ENCODE measurements at places on chromosomes 16 and 17.

- DNase-seq: no peak
Measured at GRCh38 chr17:61064087-61064951, 335.3 kb upstream of the TBX2 start.

DNA sequence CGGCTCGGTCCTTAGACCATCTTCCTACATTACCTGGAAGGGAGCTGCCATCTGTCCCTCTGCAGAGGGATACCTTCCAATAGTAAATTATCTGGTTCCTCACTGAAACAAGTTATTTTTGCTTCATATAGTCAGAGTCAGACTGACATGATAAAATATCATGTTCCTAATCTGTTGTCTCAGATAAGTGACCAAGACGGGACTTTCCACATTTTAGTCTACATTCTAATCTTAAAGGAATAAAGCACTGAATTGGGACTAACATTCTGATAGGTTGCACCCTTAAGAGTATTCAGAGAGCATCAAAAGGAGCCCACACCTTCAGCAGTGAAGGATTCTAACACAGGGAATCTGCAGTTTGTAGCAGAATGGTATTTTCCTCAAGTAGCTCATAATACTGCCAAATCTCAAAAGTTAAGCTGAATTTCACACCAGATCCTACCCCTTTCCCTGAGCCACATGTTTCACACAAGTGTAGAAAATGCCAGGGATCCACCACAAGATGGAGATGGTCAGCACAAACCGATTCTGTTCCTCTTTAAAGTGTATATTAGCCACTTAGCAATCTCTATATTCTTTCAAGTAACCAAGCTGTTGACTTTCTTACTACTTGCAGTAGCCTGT lies 13.4 kb downstream of the GINS2 start:
- DNase-seq: no peak

DNA sequence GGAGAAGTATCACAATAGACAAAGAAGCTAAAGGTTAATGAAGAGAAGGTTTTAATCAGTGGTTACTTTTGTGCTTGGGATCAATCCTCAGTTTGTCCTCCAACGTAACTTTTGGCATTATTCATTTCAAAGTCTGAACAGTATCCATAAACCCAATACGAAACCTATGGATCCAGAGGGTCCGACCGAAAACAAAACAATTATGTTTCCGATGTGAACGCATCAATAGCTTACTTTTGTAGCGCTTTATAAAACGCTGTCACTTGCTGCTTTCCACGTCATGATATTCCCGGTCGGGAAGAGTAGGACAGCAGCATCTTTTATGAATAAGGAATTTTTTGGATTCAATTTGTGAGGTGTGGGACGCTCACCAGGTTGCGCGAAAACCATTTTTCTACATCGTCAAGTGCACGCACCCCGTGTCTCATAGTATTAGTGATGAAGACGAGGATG lies 383.8 kb downstream of the ZFHX3 start:
- DNase-seq: no peak

DNA sequence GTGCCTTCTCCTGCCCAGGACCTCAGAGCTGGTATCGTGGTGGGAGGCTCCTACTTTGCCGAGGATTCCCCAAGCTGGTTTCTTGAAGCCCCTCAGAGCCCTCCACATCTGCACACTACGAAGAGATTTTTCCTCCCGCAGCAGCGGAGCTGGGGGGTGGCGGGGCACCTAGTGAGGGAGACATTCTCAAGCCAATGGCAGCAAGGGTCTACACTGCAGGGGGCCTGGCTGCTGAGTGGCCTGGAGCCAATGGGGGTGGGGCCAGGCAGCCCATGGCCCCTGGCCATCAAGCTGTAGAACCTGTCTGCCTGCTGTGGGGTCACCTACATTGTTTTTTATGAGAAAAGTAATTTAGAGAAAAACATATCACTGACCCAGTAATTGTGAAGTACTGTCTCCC lies 5.0 kb downstream of the SLC26A11 start:
- no peak for DNase-seq

DNA sequence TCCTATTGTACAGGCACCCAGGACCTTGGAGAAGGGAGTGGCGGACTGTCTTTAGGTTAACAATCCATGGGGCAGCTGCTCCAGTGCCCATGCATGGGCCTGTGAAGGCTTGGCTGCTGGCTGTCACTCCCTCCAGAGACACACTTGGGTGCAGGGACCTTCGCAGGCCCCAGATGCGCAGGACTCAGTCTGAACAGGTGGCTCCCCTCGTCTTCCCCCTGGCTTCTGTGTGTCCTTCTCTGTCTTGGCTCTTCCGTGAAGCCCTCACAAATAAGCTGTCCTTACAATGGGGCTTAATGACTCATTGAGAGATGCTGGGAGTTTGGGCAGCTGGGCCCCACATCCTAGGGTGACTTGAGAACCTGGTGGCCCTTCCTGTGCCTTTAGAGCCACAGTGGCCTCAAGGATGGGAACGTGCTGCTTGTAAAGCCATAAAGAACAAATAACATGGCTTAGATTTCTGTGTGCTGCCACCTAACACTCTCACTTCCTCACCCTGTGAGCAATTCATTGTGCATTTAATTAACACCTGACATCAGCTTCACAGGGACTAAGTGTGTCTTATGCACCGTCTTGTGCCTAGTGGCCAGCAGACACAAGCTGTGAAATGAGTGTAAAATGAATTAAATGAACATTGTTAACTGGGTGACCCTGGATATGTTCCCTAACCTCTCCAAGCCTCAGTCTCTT lies 340.7 kb downstream of the SNX29 start:
- no peak for DNase-seq

GRCh38 chr16:4244254-4245076 lies 2.6 kb upstream of the SRL start:
- no peak for DNase-seq

Measured in activated naive CD8-positive, alpha-beta T cell treated with anti-CD3 and anti-CD28 coated beads for 36 hours (primary cell).